Activated T-cell treated with anti-CD3 and anti-CD28 coated beads, Interleukin-2, amount 50 U/mL, for 48 hours (primary cell): ENCODE measurements at places on chromosomes 7 and 10.

- DNase-seq: no peak
Measured at GRCh38 chr7:81902536-81902935, 132.7 kb upstream of the HGF start.

DNA sequence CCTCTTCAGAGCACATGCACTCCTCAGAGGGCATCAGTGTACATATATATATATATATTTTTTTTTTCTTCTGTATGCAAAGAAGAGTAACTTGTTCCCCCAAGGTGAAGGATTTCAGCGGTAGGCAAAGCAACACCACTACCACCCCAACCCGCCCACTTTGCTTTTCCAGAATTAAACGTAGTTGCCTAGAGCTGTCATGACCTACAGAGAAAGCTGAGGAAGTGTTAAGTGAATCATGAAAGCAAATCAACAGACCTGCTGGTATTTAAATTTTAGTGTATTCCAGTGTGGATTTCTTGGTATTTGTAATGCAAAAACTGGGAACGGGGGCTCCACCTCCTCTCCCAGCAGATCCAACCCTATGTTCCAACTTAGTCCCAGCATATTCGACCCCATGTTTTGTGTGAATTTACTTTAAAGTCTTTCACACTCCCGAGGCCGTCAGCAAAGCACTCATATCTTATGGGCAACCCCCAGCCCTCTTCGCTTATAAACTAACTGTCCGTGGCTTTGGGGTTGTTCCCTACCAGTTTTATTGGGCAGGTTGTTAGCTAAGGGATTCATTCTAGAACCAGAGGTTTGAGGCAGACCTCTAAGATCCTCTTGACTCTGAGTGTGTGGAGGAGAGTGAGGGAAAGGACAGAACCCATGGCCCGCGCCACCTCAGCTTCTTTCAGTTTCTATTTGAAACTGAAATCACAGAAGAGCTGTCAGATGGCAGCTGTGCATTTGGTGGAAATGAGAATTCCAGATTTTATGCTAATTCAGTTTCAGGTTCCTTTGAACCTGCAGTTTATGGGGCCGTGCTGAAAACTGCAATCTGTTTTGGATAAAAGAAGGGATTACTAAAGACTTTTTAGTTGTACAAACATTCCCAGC is 450.2 kb upstream of the GALNT17 start:
- DNase-seq: peak; percentile 39

DNA sequence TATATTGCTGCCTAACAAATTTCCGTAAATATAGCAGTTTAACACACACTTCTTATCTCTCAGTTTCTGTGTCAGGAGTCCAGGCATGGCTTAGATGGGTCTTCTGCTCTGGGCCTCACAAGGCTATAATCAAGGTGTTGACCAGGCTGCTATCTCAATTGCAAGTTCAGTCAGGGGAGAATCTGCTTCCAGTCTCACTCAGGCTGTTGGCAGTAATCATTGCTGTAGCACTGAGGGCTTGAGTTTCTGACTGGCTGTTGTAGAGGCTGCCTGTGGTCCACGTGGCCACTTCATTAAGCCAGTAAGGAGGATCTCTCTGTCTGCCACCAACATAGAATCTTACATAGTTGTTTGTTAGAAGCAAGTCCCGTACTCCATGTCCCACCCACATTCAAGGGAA is 138.4 kb downstream of the ST7 start:
- DNase-seq: no peak

DNA sequence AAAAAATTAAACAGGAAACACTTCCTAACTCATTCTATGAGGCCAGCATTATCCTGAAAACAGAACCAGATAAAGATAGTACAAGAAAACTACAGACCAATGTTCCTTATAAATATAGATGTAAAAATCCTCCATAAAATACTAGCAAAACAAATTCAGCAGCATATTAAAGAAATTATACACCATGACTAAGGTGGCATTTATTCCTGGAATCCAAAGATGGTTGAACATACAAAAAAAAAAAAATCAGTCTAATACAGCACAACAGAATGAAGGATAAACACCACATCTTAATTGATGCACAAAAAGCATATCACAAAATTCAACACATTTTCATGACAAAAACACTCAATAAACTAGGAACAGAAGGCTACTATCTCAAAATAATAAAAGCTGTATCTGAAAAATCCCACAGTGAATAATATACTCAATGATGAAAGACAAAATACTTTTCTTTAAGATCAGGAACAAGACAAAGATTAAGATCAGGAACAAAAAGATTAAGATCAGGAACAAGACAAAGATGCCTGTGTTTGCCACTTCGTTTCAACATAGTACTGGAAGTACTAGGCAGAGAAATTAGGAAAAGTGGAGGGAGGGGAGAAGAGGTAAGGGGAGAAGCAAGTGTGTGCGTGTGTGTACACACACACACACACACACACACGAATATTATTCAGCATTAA is 95.6 kb downstream of the SNX13 start:
- no peak for DNase-seq

GRCh38 chr10:119455609-119456434 is 86.7 kb downstream of the RGS10 start:
- DNase-seq: no peak

- DNase-seq: no peak
Measured at GRCh38 chr10:62133618-62134017, 135.0 kb downstream of the RTKN2 start.

GRCh38 chr10:18158773-18159265 is 18.6 kb downstream of the CACNB2 start:
- no peak for DNase-seq

DNA sequence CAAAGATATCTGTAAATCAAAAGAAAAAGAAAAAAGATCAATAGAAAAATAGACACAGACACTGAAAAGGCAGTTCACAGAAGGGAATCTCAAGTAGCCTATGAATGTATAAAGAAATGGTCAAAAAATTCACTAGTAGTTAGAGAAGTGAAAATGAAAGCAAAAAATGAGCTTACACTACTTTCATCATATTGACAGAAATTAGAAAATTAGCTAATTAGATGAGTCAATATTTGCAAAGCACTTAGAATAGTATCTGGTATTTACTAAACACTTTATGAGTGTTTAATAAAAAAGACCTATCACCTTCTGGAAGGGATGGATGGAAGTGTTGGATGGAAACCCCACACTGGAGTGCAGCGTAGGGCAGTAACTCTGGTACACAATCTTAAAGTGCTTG is 1.7 kb upstream of the CFAP58 start:
- no peak for DNase-seq

GRCh38 chr7:36456548-36456947 is 66.9 kb downstream of the ANLN start:
- DNase-seq: no peak

GRCh38 chr7:156019776-156020565 is 207.7 kb upstream of the SHH start:
- no peak for DNase-seq

DNA sequence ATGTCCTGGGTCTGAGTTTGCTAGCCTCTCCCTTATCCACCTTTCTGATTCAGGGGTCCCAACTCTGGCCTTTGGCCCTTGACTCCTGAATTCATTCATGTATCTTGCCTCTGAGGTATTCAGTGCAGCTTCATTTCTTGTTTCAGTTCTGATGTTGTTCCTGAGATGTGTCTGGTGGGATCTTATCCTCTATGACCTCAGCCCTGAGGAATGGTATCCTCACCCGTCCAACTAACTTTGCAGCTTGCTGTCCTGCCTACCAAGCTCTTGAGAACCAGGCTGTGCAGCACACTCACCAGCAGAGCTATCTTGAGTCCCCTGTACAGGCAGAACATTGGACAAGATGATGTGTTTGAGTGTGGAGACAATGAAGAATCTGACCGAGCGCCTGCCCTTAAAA is 13.8 kb downstream of the SUFU start:
- no peak for DNase-seq

DNA sequence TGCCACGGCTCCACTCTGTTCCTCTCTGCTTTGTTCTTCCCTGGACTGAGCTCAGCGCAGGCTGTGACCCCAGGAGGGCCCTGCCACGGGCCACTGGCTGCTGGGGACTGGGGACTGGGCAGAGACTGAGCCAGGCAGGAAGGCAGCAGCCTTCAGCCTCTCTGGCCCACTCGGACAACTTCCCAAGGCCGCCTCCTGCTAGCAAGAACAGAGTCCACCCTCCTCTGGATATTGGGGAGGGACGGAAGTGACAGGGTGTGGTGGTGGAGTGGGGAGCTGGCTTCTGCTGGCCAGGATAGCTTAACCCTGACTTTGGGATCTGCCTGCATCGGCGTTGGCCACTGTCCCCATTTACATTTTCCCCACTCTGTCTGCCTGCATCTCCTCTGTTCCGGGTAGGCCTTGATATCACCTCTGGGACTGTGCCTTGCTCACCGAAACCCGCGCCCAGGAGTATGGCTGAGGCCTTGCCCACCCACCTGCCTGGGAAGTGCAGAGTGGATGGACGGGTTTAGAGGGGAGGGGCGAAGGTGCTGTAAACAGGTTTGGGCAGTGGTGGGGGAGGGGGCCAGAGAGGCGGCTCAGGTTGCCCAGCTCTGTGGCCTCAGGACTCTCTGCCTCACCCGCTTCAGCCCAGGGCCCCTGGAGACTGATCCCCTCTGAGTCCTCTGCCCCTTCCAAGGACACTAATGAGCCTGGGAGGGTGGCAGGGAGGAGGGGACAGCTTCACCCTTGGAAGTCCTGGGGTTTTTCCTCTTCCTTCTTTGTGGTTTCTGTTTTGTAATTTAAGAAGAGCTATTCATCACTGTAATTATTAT is 1.2 kb downstream of the CLDN4 start:
- no peak for DNase-seq

GRCh38 chr10:43044448-43044921 is 32.4 kb upstream of the RET start:
- DNase-seq: no peak

DNA sequence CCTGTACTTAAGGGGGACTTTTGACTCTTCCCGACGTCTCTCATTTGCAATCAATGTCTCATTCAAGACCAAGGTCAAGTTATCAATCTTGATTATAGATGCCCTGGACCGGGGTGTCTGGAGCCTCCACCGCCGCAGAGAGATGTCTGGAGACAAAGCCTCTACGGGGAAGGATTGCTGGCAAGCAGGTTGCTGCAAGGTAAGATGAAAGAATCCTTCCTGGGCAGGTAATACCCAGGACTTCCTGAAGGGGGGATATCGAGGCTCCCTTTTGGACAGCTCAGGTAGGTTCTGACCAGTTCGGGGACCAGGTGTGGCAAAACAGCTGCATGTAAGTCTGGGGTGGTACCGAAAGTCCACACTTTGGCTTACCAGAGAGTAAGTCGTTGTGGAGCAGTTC is 12.5 kb upstream of the CUX1 start:
- peak; percentile 30 for DNase-seq

DNA sequence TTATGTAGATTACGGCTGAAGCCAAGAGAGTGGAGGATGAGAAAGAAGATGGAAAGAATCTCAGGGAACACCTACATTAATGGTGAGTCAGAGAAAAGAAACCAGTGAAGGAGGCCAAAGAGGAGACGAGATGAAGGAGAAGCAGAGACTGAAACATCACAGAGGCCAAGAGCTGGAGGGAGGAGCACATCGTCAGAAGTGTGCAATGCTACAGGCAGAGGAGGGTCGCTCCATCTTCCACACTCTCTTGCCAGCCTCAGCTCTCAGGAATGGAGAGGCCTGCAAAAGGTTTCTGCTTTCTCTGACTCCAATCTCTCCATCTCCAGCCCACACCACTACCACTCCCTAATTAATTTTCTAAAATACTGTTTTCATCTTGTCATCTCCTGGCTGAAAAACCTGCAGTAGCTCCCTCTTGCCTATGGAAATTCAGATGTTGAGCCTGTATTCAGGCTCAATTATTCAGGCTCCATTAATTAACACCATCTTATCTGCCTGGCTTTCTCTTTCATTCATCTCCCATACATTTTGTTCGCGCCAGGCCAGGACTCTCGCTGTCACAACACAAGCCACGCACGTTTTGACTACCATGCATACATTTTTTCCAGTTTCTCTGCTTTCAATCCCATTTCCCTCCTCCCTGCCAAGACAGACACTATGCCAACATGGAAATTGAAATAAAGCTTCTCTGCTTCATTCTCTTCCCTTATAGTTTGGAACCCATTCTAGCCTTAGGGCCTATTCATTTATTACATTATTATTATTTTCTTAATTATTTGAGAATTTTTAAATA is 165.8 kb downstream of the INHBA start:
- no peak for DNase-seq

DNA sequence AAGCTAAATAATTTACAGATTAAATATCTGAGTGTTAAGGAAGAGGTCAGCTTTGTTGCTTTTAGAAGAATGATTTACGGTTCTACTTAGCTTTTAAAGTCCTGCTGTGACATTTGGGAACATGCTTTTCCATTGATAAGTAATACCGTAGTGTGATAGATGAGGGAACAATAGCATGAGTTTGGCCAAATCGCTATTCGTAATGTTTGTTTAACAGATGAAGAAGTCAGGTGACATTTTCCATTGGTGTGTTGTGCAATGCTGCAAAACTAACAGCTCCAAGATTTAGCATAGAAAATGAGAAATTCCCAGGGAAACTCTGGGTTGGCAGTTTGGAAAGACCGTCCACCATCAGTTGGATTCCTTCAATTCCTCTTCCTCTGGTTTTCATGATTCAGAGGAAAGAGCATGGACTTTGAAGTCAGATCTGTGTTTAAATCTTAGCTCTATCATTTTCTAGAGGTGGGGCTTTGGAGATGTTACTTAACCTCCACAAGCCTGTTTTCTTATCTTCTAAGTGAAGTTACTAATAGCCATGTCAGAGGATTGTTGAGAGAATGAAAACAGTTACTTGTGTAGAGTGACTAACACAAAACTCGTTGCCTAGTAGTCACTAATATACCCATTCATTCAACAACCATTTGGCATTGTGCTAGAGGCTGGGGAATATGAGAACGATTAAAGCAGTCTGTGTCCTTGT is 140.4 kb upstream of the BMPER start:
- no peak for DNase-seq

GRCh38 chr7:30080818-30081217 is 52.6 kb downstream of the PLEKHA8 start:
- DNase-seq: no peak

- peak; percentile 14 for DNase-seq
Measured at GRCh38 chr10:3750006-3750816, 34.8 kb downstream of the KLF6 start.

- DNase-seq: no peak
Measured at GRCh38 chr7:71384094-71384493, 252.2 kb downstream of the GALNT17 start.

GRCh38 chr10:83515001-83515400 is 624.3 kb upstream of the GHITM start:
- no peak for DNase-seq

DNA sequence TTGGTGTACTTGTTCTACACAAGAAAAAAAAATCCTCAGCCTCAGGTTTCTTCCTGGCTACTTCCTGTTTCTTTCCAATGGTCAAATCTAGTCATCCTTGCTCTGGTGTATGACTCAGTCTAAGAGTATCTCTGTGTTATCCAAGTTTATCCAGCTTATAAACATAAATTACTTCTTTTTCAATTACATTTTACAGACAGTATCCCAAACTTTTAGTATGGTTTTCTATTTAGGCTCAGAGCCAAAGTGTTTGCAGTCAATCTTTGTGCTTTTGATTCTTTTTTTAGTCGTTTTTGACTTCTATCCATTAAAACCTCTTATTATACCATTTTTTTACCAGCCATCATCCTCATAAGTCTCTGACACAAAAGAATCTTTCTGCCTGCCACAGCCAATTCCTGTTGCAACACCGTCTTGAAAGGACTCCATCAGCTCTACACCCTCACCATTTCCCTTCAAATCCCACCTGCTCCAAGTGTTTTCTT is 294.6 kb downstream of the PTEN start:
- DNase-seq: no peak

- DNase-seq: no peak
Measured at GRCh38 chr10:110724937-110725336, 80.8 kb downstream of the RBM20 start.
